ENCODE measurements at places on chromosomes 11 and 22.

DNA sequence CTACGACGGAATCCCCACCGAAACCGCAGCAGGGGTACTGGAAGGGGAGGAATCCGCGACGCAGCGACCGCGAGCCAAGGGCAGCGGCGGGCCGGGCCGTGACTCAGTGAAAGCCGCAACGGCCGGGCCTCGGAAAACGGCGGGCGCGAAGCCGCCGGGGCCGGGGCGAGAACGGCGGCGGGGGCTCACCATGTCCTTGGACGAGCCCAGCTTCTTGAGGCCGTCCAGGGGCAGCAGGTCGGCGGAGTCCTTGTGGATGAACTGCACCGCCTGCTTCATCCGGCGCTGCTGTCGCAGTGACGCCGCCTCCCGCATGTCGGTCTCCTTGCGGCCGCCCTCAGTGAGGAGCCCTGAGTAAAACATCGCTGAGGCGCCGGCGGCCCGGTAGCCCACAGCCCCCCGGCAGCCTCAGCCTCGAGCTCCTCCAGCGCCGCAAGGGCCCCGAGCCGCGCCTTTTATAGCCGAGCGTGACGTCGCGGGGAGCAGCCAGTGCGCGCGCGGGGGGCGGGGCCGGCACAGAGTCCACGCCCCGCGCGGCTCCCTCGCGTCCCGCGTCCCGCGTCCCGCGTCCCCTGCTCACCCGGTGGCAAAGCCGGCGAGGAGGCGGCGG, at the start of gene NRIP3:
Gene NRIP3, minus strand, starts transcription at position 429 of the 610 bp plus-strand sequence. Its CDS starts 66 bp downstream, at position 363.
- DNase-seq = peak; percentile 69

DNA sequence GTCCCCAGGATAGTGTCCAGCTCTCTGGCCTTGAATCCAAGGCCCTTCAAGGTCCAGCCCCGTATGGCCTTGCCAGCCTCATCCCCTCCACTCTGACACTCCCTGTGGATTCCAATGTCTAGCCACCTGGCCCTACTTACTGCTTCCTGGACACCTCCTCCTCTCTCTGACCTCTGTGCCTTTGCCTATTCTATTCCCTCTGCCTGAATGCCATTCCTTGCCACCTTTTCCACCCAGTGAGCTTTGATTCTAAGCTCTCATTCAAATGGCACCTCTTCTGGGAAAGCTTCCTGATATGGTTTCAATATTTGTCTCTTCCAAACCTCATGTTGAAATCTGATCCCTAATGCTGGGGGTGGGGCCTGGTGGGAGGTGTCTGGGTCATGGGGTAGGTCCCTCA, 31.9 kb upstream of the TTLL12 start:
- no peak for DNase-seq

DNA sequence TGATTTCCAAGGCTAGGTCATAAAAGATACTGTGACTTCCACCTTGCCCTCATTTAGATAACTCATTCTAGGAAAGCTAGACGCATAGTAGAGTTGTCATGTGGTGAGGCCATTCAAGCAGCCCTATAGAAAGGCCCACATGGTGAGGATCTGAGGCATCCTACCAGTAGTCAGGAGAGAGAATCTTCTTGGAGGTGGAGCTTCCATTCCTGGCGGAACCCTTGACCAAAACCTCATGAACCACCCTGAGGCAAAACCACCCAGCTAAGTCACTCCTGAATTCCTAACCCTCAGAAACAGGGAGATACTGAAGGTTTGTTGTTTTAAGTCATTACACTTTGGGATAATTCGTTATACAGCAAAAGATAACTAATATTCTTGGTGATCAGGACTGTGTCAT, 2.9 kb upstream of the HDHD5 start:
- DNase-seq = no peak

GRCh38 chr11:24934733-24935439, 438.0 kb downstream of the LUZP2 start:
- no peak for DNase-seq

DNA sequence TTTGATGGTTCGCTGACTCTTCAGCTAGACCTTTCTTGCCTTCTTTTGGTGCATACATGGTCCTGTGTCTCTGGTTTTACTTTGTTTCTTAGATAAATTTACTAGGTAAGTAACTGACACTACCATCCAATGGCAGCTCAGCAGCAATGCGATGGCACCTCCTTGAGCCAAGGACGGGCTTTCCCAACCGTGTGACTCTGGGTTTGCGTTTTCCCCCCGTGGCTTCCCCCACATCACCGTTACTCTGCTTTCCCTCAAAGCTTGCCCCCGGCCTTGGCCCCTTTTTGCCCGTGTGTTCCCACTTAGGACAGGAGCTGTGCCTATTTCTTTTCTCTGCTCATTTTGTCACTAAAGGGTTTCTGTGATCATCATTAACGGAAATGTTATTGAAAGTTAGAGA, 41.5 kb downstream of the TBC1D22A start:
- no peak for DNase-seq

DNA sequence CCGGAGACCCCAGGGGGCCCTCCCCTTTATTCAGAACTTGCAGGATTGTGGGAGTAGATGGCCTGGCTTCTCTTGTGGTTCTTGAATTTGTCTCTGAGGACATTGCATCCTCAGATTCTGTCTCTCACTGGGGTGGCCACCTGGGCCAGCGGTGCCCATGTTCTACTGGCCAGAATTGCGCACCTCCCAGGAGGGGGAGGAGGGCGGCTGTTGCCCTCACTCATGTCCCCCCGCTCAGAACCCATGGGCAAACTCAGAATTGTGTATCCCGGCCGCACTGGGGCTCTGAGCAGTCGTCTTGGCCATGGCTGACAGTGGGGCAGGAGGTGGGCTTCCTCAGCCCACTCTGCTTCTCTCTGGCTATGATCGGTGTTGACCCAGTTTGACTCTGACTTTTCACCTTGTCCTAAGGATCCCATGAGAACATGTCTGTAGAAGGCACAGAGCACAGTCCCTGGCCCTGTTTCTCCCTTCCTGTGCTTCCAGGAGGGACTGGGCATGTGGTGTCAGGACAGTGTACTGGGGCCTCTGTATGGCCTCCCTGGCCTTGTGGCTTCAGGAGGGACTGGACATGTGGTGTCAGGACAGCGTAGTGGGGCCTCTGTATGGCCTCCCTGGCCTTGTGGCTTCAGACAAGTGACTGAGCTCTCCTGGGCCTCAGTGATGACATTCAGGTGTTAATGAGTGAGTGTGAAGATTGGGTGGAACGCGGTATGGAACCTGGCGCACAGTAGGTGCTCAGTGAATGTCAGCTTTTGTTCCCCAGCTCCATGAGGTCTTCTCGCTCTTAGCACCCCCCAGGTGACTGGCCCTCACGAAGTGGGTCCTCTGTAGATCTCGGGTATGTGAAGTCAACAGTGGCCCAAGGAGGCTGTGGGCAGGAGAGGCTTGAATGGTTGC, 99.3 kb downstream of the TBC1D22A start:
- no peak for DNase-seq

GRCh38 chr11:8728563-8728962, 46.0 kb downstream of the RPL27A start:
- DNase-seq = no peak

GRCh38 chr11:120710354-120711131, 199.0 kb downstream of the GRIK4 start:
- no peak for DNase-seq

DNA sequence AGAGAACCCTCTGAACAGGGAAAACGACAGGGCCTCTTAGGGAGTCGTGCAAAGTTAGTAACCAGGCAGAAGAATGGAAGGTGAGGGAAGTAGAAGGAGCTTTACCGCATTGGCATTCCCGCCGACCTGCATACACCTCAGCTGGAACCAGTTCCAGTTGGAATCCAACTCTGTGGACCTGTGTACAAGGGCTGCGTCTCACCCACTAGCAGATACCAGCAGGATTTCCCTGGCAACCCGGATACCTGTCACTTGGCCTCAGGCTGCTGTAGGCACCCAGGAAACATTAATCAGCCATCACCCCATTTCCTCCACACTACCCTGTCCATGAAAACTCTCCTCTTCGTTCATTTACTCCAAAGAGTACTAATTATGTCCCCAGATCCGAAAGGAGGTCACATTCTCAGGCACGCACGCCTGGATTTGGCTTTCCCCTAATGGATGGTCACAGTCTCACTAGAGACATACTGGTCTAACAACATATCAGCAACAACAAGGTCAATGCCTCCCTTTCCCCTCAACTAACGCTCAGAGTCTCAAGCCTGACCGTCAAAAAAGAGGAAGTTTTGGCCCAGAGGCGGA, 842 bp downstream of the ARFGAP2 start:
- no peak for DNase-seq

DNA sequence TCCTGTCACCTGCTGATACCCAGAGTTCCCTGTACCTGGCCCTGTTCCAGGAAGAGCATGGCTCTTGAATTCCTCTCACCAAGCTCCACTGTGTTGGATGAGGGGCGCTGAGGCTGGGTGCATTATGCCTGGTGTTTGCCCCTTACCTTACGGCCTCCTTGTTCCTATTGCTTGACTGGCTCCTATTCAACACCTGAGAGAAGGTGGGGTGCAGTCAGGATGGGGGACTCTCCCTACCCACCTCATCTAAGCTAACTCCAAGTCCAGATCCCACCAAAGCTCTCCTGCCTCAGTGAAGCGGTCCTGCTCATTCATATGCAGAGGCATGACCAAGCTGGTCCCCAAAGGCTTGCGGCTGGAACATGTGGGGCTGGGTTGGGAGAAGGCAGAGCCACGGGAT, 35.8 kb upstream of the RIC3 start:
- no peak for DNase-seq

GRCh38 chr11:19060629-19061028, at the start of gene MRGPRX2:
TSS of gene MRGPRX2 (minus strand) at chr11:19060717. CDS start at chr11:19056402, 4,315 bp downstream.
- DNase-seq = no peak

DNA sequence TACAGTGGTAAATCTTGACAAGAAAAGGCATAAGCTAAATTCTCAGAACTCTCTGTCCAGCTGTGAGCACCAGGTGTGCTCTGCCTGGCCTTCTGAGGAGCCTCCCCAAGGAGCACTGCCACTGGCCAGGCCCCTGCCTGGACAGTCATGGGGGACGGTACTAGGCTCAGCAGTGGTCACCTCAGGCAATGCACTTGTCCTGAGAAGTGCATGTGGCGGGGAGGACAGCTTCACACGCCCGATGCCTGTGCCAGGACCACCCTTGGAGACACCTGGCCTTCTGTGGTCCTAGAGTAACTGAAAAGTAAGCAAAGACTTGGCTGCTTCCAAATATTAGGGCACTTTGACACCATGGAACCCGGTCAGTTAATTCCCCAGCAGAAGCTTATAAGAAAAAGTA, 28.6 kb upstream of the SCGB1A1 start:
- DNase-seq = no peak

- DNase-seq = no peak
Observed at GRCh38 chr11:3037040-3037944, 19.9 kb downstream of the CARS1 start.

GRCh38 chr11:19735157-19735908, 22.7 kb downstream of the NAV2 start:
- DNase-seq = no peak

DNA sequence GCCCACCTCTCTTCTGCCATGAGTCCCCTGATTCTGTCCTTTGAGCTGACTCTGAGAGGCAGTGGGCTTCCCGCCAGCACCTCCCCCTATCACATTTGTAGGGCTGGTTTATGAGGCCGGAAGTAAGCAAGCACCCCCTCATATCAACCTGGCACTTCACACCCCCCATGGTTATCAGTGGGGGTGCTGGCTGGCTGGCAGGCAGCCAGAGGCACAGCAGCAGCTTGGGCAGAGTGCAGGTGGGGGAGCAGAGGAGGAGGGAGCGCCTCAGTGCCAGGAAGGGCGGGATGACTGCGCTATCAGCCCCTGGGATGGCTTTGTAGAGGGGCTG, 22.9 kb upstream of the CHRM4 start:
- no peak for DNase-seq

DNA sequence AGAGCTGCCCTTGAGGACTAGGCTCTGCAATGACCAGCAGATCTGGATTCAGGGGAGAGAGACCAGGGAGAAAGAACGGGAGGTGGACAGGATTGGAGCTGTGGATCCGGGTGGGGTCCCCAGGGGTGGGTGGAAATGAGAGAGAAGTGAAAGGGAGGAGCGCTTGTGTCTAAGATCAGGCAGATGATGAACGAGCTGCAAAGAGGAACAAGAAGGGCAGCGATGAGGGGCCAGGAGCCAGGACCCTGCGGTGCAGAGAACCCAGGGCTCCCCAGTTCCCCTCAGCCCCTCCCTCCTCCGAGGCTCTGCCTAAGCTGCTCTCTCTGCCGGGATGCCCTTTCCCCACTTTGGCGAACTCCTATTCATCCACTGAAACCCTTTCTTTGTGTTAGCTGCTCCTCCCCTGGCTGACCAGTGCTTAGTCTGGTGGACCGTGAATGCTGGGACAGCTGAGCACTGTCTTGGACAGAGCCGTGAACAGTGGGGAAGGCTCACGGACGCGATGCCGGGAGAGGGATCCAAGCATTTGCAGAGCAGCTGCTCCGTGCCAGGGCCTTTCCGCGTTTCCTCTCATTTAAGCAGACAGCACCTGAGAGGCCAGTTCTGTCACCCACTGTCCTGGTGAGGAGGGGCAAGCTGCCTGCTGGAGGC, 35.9 kb downstream of the SHISAL1 start:
- no peak for DNase-seq

GRCh38 chr11:35496416-35496815, 29.0 kb downstream of the PAMR1 start:
- no peak for DNase-seq

DNA sequence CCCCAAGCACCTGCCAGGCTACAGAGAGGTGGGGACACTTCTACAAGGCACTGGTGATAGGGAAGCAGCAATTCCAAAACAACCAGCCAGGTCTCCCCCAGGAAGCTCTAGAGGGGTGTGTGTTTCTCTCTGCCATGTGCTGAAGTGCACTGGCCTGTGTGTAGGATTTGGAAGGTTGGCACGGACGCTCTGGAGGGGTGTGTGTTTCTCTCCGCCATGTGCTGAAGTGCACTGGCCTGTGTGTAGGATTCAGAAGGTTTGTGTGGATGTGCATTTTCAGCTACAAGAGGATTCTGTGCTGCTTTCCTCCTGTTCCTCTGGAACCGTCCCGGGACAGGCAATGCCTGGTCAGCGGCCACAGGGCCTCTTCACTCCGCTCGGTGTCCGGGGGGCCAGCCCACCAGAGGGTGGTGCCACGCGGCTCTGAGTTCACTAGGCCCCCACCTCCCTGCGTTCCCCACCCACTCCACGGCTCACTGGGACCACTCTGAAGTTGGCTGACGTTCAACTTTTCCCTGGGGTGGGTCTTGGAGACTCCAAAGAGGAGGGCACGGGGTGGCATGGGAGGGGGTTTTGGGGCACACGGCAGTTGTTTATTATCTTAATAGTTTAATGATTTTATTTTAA, 552.8 kb downstream of the BRD1 start:
- no peak for DNase-seq

DNA sequence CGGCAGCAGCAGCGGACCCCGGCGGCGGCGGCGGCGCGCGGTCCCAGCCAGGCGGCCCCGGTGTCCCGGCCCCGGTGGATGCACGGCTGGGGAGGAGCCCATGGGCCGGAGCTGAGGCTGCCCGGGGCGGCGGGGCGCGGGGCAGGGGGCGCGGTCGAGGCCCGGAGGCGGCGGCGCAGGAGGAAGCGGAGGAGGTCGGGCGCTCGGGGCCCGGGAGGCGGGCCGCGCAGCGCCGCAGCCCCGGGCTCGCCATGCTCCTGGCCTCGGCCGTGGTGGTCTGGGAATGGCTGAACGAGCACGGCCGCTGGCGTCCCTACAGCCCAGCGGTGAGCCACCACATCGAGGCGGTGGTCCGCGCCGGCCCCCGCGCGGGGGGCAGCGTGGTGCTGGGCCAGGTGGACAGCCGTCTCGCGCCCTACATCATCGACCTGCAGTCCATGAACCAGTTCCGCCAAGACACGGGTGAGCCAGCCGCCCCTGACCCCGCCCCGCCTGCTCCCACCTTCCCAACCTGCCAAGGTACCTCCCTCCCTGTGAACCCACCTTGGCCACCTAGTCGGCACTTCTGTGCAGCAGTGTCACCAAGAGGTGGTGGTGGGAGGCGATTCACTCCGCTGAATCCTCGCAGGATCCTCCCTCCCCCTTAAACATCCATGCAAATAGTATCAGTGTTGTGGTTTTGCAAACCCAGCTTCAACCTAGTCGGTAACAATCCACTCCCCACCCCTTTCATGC, 580 bp downstream of the DTX4 start:
- peak; percentile 13 for DNase-seq

Data from activated T-helper 9 cell treated with anti-CD3 and anti-CD28 coated beads, Interleukin-2, amount 50 U/mL, for 16 hours (primary cell).